IMR-90 (cell line): ENCODE measurements at places on chromosomes 5 and 9. TPM values are rescaled to one million over a fixed set of nuclear protein-coding genes. Genes with fewer than 3 reads are reported as not detected.
A peak's percentile ranks its signal among the peaks of the same experiment; 100 is the strongest.

- H3K36me3 ChIP-seq = no peaks in the 10 kb centered on the region
- peaks cover 80% of the 10 kb centered on the region for H3K27me3 ChIP-seq
- no peak overlapping the region for H3K27ac ChIP-seq
- peaks cover 3% of the 10 kb centered on the region; the same call in 1 of the 2 replicates for H3K4me1 ChIP-seq
- no peak overlapping the region for H3K4me3 ChIP-seq
Observed at GRCh38 chr9:130290291-130291181, 25.0 kb downstream of the HMCN2 start.

- no peaks in the 10 kb centered on the region for H3K36me3 ChIP-seq
- no peak overlapping the region for H3K27ac ChIP-seq
- no peak overlapping the region for H3K4me3 ChIP-seq
Observed at GRCh38 chr9:7739595-7739994, 60.0 kb downstream of the DMAC1 start.

GRCh38 chr9:36940500-36940853 lies 93.6 kb downstream of the PAX5 start:
- H3K36me3 ChIP-seq = no peaks in the 10 kb centered on the region
- no peak for DNase-seq
- no peak overlapping the region for H3K27ac ChIP-seq
- peaks cover 48% of the 10 kb centered on the region for H3K27me3 ChIP-seq
- no peaks in the 10 kb centered on the region for H3K4me1 ChIP-seq
- H3K4me3 ChIP-seq = no peak overlapping the region

GRCh38 chr5:33423018-33423630 lies 17.6 kb upstream of the TARS1 start:
- no peaks in the 10 kb centered on the region; the same call in 1 of the 2 replicates for H3K4me1 ChIP-seq
- no peaks in the 10 kb centered on the region for H3K27me3 ChIP-seq
- H3K4me3 ChIP-seq = no peak overlapping the region
- peak; percentile 73 for DNase-seq

- no peaks in the 10 kb centered on the region for H3K36me3 ChIP-seq
- no peaks in the 10 kb centered on the region for H3K27me3 ChIP-seq
- DNase-seq = no peak
- H3K27ac ChIP-seq = no peak overlapping the region
- peaks cover 17% of the 10 kb centered on the region for H3K4me1 ChIP-seq
Observed at GRCh38 chr9:70566751-70567150, 152.3 kb upstream of the KLF9 start.

GRCh38 chr5:9411142-9411541 lies 134.7 kb downstream of the SEMA5A start:
- no peaks in the 10 kb centered on the region for H3K4me1 ChIP-seq
- H3K36me3 ChIP-seq = peaks cover 3% of the 10 kb centered on the region
- no peaks in the 10 kb centered on the region for H3K27me3 ChIP-seq
- H3K4me3 ChIP-seq = no peak overlapping the region
- no peak for DNase-seq

DNA sequence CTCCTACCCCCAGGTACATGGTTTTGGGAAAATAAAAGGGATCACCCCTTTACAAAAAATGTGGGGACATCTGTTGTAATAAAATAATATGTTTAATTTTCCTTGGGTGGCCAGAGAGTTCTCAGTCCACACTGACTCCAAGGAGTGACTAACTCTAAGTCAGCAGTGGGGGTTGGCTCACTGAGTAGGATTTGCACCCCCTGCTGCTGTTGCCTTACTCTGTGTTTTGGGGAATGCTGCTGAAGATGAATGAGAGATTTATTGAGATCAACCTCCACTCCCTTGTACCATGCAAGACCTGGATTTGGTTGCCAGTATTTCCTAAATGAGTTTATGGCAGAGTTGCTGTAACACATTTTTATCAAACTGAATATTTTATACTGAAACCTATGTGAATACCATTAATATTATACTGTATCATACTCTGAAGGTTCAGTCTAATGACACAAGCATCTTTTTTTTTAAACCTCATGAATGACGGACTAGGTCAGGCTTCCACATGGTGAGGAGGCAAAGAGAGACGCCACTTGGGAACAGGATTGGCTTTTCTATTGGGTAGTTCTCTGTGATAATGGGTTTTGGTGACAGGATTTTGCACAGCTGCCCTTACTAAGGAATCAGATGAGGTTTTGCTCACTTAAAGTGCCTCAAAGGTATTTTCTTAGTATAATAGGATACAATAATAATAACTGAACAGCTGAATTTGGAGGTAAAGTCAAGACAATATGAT lies 121.3 kb upstream of the OSMR start:
- no peak overlapping the region for H3K27ac ChIP-seq
- no peaks in the 10 kb centered on the region for H3K27me3 ChIP-seq
- H3K4me1 ChIP-seq = peaks cover 15% of the 10 kb centered on the region
- no peak overlapping the region for H3K4me3 ChIP-seq
- no peaks in the 10 kb centered on the region for H3K36me3 ChIP-seq

GRCh38 chr9:91502475-91502874 lies 78.8 kb upstream of the NFIL3 start:
- no peak overlapping the region for H3K27ac ChIP-seq
- peaks cover 4% of the 10 kb centered on the region for H3K4me1 ChIP-seq
- H3K36me3 ChIP-seq = no peaks in the 10 kb centered on the region
- DNase-seq = no peak
- H3K27me3 ChIP-seq = no peaks in the 10 kb centered on the region

- DNase-seq = no peak
- no peaks in the 10 kb centered on the region for H3K4me1 ChIP-seq
- no peaks in the 10 kb centered on the region for H3K27me3 ChIP-seq
- no peaks in the 10 kb centered on the region for H3K36me3 ChIP-seq
- H3K4me3 ChIP-seq = no peak overlapping the region
- no peak overlapping the region for H3K27ac ChIP-seq
Observed at GRCh38 chr5:2254406-2254805, 371.7 kb upstream of the IRX4 start.

The CMYA5 gene
- 0.83 and 0.90 TPM in 2 replicates for total RNA-seq

The ARSI gene
- 15.0 and 15.2 TPM in 2 replicates for total RNA-seq

The RGS7BP gene
- total RNA-seq = not detected in 2 replicates

The NRG2 gene
- total RNA-seq = 0.18 TPM in 1 of 2 replicates, not detected in the other

The LCN1 gene
- total RNA-seq = not detected in 2 replicates

The TMEM8B gene
- total RNA-seq = 0.56 and 0.72 TPM in 2 replicates

The C9orf153 gene
- not detected in 2 replicates for total RNA-seq

The TMEM215 gene
- total RNA-seq = not detected in 2 replicates

The FGD3 gene
- total RNA-seq = not detected in 2 replicates

The TTC39B gene
- total RNA-seq = 9.7 and 12.2 TPM in 2 replicates

The C1QTNF3 gene
- 0.28 and 1.4 TPM in 2 replicates for total RNA-seq
